ENCODE measurements at places on chromosomes 11 and 22.

GRCh38 chr11:45924036-45924915, 1.8 kb downstream of the LARGE2 start:
- no peak for DNase-seq

- no peak for DNase-seq
Observed at GRCh38 chr11:9004183-9004926, 554 bp upstream of the NRIP3 start.

GRCh38 chr11:15233371-15234165, 118.8 kb downstream of the INSC start:
- no peak for DNase-seq

- DNase-seq, result no peak
Observed at GRCh38 chr11:69618237-69618636, 22.7 kb upstream of the CCND1 start.

DNA sequence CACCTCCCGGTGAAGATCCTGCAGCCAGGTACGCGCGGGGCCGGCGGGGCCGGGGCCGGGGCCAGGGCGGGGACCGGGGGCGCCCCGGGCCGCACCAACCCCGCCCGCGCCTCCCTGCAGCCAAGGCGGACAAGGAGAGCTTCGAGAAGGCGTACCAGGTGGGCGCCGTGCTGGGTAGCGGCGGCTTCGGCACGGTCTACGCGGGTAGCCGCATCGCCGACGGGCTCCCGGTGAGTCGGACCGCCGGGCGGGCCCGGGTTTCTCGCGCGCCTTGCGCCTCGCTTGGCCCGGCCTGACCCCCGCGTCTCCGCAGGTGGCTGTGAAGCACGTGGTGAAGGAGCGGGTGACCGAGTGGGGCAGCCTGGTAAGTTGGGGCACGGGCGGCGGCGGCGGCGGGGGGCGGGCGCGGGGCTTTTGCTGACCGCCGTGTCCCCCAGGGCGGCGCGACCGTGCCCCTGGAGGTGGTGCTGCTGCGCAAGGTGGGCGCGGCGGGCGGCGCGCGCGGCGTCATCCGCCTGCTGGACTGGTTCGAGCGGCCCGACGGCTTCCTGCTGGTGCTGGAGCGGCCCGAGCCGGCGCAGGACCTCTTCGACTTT, 531 bp downstream of the PIM3 start:
- no peak for DNase-seq

GRCh38 chr11:106608677-106609076, 409.6 kb downstream of the GUCY1A2 start:
- DNase-seq, result no peak

DNA sequence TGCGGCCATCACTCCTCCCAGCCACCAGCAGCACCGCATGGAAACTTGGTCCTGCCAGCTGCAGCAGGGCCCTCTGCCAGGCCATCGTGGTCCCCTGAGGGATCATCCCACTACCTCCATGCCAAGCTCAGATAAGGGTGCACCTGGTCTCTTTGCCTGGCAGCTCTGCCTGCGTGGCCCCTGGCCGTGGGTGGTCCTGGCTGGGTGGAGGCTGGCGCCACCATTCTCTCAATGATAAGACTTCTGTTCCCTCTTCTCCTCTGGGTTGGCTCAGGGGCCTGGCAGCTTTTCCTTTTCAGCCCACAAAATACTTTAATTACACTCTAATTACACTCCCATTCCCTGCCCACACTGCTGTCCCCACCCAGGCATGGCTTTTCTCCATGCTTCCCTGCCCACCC, 26.8 kb upstream of the TSKU start:
- DNase-seq, result no peak

DNA sequence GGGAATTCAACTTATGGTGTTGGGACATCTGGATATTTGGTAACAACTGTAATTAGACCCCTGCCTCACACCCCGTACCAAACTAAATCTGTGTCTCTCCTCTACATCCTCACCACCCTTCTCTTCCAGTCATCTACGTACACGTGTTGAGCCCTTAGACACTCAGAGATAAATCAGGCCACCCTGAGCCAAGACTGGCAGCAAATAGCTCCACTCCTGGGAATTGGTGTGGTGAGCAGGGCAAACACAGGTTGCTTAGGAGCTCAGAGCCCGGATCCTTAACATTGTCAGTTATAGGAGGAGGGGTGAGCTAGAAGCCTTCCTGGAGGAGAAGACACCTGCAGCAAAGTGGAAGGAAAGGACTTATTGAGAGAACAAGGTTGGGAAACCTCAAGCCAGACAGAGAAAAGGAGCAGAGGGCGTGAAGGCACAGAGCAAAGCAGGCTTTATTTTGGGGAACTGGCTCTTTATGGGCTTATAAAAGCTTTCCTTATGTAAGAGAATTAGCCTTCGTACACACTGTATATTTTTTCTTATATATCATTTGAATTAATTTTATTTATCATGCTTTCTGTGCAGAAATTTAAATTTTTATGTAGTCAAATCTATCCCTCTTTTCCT, 36.9 kb upstream of the KLHL35 start:
- no peak for DNase-seq

- DNase-seq, result no peak
Observed at GRCh38 chr11:61587951-61588727, 7.3 kb upstream of the SYT7 start.

GRCh38 chr22:48892578-48893287, 934.9 kb downstream of the BRD1 start:
- no peak for DNase-seq

DNA sequence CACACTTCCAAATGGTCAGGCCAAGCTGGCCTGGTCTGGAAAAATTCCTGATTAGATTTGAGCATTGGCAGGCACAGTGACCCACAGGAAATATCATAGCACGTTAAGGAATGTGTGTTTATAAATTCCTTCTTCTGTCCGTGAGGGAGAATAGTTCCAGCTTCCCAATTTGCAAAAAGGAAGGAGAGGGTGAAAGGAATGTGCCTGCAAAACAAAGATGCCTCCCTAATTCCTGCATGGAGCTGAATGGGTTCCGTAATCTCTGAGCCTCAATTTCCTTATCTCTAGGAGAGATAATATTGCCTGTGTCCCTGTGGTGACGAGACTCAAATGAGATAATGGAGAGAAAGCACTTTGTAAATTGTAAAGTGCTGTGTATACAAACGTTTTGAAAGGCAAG, 105.1 kb downstream of the FEZ1 start:
- no peak for DNase-seq

DNA sequence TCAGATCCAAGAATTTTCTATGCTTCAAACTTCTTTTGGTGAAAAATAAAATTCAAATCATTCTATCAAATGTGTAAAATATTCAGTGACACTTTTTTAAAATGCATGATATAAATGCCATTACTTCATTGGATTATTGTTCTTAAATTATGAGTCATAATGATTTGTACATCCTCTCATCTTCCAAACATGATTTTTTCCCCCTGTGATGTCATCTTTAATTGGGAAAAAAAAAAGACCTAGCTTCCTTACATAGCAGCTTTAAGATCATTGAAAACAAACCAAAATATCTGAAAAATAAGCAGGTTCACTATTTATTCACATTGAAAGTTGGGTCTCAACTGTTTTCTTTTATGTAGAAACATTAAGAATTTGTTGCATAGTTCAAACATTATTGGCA, 1549.4 kb downstream of the LRRC4C start:
- no peak for DNase-seq

GRCh38 chr22:17787716-17788330, 13.6 kb upstream of the BID start:
- no peak for DNase-seq

DNA sequence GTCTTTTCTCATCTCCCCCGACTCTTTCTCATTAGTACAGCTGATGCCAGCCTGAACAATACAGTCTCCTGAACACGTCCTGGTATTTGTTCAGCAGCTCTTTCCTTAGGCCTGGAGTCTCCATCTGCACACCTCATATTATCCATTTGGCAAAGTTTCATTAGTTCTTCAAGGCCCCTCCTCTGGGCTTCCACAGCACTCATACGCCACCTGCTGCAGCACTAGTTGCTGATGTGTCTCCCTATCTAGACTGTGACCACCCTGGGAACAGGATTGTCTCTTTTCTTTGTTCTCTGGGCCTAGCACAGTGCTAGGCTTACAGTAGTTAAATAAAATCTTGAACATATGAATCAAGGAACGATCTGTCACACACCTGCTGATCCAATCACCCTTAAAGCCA, 17.2 kb downstream of the DCHS1 start:
- DNase-seq, result no peak

- DNase-seq, result peak; percentile 24
Observed at GRCh38 chr11:96267496-96268032, 75.4 kb downstream of the MAML2 start.

- DNase-seq, result no peak
Observed at GRCh38 chr11:28542561-28542960, 434.4 kb downstream of the METTL15 start.

GRCh38 chr22:49971232-49972162, 10.9 kb downstream of the PIM3 start:
- DNase-seq, result peak; percentile 86

DNA sequence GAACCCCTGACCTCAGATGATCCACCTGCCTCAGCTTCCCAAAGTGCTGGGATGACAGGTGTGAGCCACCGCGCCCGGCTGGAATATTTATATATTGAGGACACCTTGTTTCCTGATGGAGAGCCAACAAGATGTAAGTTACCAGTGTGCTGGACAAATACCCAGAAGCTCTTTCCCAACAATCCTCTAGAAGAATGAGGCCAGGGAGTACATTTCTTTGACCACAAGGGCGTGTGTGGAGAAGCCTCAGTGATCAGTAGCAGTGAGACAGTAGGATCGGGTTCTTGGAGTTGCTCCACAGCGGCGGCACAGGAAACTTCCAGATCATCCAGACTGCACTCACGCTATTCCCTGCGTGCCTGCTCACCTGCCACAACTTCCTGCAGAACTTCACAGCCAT, 10.3 kb upstream of the POLA2 start:
- no peak for DNase-seq

DNA sequence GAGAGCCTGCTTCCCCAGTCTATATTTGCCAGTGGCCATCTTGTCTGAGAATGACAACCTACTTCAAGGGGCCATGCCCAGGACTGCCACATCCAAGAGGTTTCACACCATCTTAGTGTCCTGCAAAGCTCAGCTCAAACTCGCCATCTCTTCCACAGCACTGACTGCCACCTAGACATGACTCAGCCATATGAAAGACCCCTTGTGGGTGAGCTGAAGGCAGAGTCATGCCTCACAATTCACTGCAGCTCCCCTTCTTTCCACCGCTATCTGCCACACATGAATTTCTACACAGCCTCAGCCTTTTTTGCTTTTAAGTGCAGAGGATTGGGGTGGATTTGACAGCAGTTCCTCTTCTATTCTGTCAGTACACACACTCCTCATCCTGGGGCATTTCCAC, 127.5 kb downstream of the GALNT18 start:
- no peak for DNase-seq

- no peak for DNase-seq
Observed at GRCh38 chr11:134647066-134647743, 235.2 kb upstream of the B3GAT1 start.

GRCh38 chr11:7299393-7299792, 47.7 kb downstream of the SYT9 start:
- DNase-seq, result no peak

DNA sequence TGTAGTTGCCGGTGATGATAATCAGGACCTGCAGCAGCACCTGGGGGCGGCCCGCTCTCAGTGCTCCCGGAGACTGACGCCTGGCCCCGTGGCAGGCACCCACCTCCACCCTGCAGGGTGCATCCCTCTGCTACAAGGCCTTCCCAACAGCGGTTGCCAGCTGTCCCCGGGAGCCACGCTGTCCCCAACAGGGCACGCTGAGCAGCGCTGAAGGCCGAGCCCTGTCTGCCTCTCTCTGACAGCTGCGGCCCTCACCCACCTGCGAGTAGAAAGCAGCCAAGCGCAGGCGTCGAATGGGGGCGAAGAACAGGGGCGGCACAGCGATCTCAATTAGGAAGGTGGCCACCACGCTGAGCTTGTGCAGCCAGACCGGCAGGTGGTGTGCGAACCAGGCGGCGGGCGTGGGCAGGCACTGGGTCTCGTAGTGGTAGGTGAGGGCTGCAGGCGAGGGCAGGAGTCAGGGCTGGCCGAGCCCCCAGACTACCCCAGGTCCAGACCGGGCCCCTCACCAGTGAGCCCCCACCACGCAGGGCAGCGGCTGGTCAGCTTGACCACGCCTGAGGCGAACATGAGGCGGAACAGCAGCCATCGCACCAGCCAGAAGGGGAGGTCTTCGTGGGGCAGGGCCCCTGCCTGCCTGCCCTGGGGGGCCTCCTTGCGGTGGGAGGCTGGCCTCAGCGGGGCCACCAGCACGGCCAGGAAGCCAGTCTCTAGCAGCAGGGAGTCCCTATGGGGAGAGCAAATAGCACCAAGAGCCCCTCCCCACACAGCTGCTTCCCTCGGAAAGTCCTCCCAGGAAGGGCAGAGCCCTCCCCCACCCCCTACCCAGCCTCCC, 1.5 kb downstream of the LMF2 start:
- no peak for DNase-seq

- DNase-seq, result no peak
Observed at GRCh38 chr22:28002181-28002700, 83.2 kb upstream of the PITPNB start.

DNA sequence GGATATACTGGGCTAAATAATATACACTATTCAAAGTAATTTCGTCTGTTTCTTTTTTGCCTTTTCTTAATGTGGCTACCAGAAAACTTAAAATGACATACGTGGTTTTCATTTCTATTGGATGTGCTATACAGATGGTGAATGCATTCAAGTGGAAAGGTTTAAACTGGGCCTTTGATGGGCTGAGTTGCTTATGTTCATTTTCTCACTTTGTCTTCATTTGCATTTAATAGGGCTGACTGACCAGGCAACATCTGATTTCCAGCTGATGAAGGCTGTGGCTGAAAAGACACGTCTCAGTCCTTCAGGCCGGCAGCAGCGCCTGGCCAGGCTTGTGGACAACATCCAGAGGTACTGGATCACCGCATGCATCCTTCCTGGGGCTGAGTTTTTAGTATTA, 27.9 kb downstream of the PIWIL4 start:
- DNase-seq, result no peak

DNA sequence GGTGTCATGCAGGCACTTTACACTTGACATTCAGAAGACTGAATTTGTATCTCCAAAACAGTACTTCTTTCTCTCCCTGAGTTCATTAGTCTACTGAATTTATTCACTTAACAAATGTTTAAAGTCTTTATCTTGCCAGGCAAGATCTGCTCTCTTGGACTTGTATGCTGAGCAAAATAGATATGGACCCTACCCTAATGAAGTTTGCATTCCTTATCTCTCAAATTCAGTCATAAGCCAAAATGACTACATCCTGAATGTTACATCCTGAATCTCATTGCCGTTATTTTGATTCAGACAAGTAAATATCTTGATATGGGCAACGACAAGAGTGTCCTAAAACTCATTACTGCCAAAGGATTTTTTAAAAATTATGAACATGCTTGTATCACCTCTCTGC, 29.7 kb downstream of the FAR1 start:
- no peak for DNase-seq

GRCh38 chr11:1194977-1195681, 27.7 kb upstream of the MUC5B start:
- DNase-seq, result no peak
